Neuronal stem cell (in vitro differentiated cells): ENCODE measurements at places on chromosomes 16 and 17.

DNA sequence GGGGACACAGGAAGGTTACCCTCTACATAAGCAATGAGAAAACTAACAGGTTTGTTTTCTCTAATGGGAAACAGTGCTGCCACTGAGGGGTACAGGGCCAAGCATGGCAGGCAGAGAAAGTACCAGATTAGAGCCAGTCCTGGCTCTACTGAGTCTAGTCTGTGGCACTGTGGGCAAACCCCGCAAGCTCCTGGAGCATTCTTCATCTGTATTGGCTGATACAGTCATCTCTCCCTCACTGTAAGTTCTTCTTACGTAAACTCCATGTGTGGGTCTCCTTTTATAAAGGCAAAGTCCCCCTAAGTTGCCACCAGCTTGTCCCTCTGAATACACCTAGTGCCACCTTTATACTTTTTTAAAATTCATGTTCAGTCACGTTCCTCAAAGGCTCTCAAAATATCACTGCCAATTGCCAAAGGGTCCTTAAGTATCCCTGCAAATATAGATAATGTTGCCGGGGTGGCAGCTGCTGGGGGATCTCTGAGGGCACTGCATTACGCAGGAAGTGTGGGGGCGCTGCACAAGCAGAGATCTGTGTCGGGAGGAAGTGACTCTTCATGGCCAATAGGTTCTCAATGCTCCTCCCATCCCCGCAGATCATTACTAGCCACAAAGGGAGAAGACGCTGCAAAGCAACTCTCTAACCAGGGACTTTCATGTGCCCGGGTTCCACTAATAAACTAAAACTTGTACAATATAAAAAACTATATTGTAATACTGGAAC is 18.8 kb downstream of the XPO6 start:
- no peak for DNase-seq

- DNase-seq: no peak
These were observed 10.4 kb downstream of the IL34 start for GRCh38 chr16:70656712-70657263.

DNA sequence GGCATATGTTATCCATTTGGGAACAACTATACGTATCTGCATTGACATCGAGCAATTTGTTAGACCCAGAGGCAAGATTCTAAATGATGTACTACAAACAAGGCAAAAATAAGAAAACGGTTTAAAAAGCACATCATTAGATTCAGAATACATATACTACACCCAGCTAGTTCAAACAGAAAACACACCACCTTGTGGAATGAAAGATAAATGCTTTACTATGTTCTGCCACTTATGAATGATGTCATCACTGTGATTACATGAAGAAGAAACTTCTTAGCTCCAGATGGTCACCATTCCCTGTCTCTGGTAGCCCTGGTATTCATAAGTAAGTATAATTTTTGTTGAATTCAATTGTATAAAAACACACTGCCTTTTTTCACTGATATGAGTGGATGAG is 7.8 kb downstream of the NACA2 start:
- DNase-seq: no peak

- DNase-seq: no peak
These were observed 43.4 kb upstream of the GSE1 start for GRCh38 chr16:85569615-85570212.

DNA sequence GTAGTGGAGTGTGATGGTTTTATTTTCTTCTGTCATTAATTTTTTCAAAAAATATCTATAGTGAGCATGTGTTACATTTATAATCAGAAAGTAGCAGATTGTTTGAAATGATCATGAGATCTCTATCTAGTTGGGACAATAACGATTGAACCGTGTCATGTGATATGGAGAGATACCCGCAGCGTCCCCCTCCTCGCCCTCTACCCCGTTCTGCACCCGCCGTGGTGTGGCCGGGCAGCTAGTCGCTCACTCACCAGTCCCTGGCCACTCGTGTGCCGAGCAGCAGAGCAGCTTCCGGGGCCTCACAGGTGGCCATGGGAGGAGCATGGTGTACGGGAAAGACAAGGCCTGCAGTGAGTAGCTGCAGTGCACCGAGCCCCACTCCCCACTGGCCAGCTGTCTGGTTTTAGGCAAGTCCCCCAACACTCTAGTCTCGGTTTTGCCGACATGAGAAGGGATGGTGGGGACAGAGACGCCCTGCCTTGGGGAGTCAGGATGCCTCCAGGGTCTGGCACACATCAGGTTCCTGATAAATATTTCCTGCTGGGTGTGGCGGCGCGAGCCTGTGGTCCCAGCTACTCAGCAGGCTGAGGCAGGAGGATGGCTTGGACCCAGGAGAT is 15.3 kb downstream of the MLYCD start:
- DNase-seq: no peak

DNA sequence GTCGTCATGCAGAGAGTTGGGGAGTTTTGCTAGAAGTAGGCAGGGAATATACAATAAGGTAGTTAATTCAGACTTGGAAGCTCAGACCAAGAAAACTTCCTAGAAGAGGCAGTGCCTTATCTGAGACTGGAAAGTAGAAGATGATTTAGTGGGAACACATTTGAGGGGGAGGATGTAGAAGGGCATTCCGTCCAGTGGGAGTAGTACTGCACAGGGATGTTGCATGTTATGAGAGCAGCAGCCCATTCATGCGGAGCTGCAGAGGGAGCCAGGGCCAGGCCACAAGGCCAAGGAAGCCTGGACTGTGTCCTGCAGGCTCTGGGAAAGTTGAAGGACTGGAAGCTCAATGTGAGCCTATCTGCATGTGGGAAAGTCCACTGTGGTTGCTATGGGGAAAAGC is 344.5 kb upstream of the EEF2KMT start:
- DNase-seq: no peak

GRCh38 chr17:601926-602303 is 112.7 kb downstream of the VPS53 start:
- no peak for DNase-seq

- no peak for DNase-seq
These were observed 29.2 kb downstream of the DDX19A start for GRCh38 chr16:70375636-70376611.

DNA sequence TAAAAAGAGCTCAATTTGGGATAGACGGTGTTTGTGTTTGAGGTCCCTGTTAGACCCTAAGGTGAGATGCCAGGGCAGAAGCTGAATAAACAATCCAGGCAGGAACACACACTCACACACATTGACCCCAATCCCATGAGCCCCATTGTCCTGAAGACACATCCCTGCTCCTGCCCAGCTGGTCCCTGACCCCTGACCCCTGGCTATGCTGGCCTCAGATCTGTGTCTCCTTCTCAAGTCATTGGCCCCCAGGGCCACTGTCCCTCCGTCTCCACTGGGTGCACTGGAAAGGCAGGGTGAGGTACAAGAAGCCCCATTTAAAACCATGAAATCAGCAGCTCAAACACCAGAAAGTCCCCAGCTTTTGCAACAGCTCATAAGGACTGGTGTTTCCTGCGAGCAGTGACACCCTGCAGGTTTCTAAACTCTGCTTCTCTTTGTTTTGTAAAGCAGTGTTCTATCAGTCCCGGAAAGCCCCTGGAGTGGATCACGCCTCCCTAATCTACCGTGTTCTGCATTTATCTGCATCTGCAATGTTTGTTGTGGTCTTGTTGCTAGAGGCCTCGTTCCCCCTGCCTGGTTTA is 18.0 kb upstream of the ASGR2 start:
- peak; percentile 61 for DNase-seq
